Effector CD8-positive, alpha-beta T cell (primary cell): ENCODE measurements at places on chromosomes 12 and 14.

DNA sequence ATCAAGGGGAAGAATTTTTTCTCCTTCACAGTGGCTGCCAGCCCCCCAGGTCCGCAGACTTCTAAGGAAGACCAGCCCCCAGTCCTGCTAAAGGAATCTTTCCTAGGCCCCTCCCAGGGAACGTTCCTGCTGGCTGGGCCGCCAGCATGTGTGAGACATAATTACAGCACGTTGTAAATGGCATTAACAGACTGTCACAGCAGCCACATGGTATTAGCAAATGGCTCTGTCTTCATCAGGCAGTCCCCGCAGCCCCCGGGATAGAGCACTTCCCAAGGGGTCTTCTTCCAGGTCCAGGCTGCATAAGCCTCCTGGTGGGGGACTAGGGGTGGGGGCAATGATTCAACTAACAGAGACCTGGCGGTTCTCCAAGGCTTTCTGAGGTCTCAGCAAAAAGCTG lies 34.9 kb upstream of the FAM222A start:
- DNase-seq: no peak

DNA sequence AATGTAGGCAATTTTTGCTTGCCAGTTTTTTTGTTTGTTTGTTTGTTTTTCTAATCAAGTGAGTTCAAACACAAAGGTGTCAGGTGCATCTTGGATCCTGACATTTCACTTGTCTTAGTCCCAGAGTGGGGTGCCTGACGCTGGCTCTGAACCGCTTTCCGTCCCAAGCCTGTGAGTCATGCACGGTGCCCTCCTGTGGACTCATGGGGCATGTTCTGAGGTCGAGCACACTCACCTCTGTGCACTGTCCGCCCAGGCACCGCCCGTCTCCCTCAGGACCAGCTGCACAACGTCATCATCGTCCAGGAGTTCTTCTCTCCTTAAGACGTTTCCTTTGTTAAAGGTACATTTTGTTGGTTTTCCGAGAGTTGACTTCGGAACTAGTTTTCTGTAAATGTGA lies 98.2 kb downstream of the GLT1D1 start:
- no peak for DNase-seq

DNA sequence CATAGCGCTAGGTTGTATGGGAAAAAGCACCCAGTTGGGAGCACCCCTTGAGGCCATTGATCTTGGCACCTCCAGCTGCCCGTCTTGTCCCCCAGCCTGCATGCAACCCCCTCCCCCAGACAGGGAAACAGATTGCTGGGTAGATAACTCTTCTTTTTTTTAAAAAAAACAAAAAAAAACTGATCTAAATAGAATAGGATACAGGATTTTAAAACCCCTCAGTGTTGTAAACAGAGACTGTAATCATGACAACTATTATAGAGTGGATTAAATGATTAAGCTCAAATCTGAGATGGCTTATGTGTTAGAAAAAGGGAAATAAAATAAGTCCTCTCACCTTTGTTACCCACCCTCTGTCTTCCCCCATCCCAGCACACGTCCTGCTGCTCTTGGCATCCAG lies 48.9 kb downstream of the MAX start:
- DNase-seq: no peak

DNA sequence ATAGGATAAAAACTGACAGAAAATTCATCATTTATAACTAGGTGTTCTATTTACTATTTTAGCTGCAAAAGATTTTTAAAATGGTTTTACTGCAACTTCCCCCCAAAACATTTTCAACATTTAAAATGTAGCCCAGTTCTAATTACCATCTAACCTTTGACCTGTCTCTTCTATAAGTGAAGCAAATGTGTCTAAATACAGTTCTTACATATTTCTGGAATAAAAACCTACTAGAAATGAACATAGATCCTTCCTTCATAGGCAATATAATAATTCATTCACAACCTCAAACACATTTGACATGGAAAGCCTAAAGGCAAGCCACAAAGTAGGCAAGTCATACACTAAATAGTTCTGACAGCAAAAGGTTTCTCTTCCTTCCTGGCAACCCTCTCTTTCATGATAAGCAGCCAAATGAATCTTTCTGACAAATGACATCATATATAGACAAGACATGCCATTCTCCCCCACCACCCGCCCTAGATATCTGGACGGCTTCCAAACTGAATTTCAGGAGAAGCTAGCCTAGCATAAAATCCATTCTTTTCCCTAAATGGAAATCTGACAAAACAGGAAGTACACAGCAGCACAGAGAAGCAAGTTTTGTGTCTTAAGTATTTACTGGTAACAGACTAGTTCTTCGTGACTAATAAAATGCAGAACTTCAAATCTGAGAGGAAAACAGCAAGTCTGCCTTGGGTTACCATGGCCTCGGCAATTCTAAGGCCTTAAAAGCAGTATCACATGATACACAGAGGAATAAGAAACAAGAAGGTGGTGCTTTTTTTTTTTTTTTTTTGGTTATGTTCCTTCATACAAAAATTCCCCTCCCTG lies 17.2 kb upstream of the ARID4A start:
- DNase-seq: no peak

GRCh38 chr14:74954947-74955228 lies 509 bp downstream of the PGF start:
- no peak for DNase-seq

DNA sequence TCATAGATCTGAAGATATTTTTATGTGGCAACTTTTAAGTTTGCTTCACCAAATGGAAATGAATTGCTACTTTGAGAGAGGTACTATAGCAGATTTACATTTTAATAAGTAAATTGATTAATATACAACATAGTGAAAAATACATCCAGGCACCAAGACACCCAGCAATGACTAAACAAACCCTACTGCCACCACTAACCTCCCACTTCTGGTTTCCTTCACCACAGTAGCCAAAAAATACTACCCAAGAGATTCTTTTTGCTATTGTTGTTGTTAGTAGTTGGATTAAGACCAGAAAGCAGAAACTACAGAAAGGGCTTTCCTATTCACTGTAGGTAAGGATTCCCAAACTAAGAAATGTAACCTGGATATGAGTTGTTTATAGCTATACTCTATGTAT lies 54.1 kb downstream of the COCH start:
- DNase-seq: no peak
